ENCODE measurements at places on chromosomes 12 and 14.
A peak's percentile ranks its signal among the peaks of the same experiment; 100 is the strongest.

- DNase-seq: no peak
Observed at GRCh38 chr14:44854114-44854513, 107.6 kb downstream of the KLHL28 start.

GRCh38 chr14:95463171-95463901 lies 53.1 kb downstream of the SYNE3 start:
- DNase-seq: no peak

- DNase-seq: no peak
Observed at GRCh38 chr14:72679141-72679535, 214.8 kb downstream of the DPF3 start.

- peak; percentile 38 for DNase-seq
Observed at GRCh38 chr14:73238424-73238852, 1.1 kb downstream of the PAPLN start.

DNA sequence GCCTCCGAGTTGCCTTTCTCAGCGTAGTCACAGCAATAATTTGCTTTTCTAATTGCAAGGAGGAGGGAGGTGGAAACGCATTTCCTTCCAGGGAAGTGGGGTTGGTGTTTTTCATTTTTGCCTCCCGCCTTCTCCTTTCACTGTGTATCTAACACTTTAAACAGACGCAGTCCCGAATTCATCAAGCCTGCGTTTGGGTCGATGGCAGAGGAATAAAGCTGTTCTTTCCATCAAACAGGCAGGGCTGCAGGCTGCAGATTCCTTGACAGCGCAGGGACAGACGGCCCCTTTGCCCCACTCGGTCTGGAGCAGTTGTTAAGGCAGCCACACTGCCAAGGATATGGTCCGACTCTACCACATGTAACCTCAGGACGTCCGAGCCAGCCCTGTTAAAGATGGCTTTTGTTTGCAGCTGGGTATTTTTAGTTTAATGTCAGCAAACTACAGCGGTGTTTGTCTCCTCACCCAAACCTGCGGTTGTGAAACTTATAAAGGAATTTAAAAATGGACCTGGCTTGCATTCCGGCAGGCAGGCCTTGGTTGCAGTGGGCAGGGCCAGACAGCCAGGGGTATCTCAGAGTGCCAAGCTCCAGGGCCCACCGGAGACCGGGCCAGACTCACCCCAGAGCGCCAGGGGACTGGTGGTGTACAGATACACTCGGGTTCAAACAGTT lies 2.1 kb downstream of the CHST11 start:
- DNase-seq: no peak

DNA sequence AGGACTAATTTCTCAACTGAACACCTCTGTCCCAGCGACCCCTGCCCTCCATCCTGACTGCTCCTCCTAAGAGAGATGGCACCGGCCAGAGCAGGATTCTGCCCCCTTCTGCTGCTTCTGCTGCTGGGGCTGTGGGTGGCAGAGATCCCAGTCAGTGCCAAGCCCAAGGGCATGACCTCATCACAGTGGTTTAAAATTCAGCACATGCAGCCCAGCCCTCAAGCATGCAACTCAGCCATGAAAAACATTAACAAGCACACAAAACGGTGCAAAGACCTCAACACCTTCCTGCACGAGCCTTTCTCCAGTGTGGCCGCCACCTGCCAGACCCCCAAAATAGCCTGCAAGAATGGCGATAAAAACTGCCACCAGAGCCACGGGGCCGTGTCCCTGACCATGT lies 756 bp downstream of the RNASE7 start:
- no peak for DNase-seq

DNA sequence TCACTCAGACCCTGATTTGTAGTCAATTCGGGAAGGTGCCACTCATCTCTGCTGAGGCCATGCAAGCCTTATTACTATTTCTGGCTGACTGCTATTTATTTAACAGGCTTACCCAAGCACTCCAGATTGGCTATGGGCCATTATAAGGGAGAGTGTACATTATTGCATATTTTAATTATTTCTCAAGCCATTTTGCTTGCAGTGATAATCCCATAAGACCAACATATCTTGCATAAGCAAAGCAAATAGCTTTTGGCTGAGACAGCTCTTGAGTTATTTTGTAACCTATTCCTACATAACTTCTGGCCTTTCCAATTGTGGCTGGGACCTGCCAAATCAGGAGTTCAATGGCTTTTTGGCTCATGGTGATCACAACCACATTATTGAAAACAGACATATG lies 509.6 kb upstream of the USP15 start:
- DNase-seq: no peak

- peak; percentile 54 for DNase-seq
Observed at GRCh38 chr12:41967668-41968500, 176.8 kb downstream of the GXYLT1 start.

DNA sequence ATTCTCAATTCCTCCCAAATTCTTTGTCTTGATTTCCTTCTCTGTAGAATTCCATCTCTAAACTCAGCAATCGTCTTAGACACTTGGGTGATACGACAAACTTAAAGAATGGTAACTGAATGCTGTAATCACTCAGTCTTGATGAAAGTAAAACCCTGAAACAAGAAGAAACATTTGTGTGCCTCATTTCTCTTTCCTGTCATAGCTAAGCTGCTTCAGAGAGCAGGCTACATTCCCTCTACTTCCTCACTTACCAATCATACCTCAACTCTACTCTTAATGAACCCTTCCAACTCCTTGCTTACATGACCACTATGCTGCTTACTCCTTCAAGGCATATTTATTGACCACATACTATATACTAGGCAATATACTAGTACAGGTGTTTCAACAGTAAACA lies 8.3 kb downstream of the MAP4K5 start:
- DNase-seq: no peak

- no peak for DNase-seq
Observed at GRCh38 chr12:14211947-14212387, 153.5 kb upstream of the ATF7IP start.

DNA sequence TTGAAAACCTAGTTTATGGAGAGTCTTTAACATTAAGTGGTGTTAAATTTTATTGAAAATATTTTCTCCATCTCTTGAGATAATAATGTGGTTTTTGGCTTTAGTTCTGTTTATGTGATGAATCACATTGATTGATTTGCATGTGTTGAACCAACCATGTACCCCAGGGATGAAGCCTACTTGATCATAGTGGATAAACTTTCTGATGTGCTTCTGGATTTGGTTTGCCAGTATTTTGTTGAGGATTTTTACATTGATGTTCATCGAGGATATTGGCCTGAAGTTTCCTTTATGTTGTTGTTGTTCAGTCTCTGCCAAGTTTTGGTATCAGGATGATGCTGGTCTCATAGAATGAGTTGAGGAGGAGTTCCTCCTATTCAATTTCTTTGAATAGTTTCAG lies 222.6 kb downstream of the ADAMTS20 start:
- no peak for DNase-seq

DNA sequence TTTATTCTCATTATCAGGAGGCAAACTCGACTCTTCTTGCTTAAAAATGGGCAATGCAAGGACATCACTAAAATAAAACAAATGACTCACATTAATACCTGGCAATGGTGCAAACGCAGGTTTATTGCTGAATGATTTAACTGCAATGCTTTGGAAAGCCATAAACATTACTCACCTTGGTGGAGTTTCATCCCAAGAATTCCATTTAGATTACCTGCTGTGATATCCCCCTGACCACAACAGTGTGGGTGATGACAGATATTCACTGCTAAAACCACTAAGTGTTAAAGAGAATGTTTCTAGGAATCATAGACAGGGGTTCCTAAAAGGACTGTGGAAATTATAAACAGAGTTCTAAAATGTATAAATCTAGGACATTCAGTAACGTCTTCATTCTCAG lies 35.3 kb upstream of the CSRNP2 start:
- DNase-seq: no peak

GRCh38 chr12:72207486-72208409 lies 64.4 kb upstream of the TRHDE start:
- DNase-seq: no peak

Data from Calu3 (cell line).